Stimulated activated CD8-positive, alpha-beta memory T cell treated with anti-CD3 and anti-CD28 coated beads, Interleukin-7, amount 100 ng/mL, for 4 hours (primary cell): ENCODE measurements at places on chromosomes 3 and 15.

- no peak for DNase-seq
Measured at GRCh38 chr15:84976746-84977345, 4.8 kb upstream of the PDE8A start.

DNA sequence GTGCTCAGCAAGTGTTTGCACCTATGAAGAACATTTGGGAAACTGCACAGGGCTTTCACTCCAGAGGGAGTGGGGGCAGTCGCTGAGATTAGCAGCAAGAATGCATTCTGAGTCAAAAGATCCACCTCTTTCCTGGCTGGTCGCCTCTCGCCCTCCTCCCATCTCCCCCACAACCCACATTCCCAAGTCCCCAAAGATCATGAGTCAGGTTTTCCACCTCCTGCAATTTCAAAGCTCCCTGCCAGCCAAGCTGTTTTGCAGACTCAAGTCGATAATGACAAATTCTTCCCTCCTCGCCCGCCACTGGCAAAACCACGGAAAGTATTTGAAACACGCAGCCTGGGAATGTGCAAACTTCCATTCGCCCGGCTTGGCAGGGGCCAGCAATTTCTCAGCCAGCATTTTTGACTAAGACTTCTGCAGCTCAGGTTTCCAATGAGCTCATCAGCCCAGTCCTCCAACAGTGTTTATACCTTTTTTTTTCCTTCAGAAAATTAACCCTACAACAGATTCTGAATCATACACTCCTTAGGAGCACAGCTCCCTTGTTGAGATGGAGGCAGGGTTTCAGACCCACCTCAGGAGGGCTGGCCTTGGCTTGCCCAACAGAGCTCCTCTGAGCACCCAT lies 181.4 kb downstream of the SMAD6 start:
- no peak for DNase-seq

DNA sequence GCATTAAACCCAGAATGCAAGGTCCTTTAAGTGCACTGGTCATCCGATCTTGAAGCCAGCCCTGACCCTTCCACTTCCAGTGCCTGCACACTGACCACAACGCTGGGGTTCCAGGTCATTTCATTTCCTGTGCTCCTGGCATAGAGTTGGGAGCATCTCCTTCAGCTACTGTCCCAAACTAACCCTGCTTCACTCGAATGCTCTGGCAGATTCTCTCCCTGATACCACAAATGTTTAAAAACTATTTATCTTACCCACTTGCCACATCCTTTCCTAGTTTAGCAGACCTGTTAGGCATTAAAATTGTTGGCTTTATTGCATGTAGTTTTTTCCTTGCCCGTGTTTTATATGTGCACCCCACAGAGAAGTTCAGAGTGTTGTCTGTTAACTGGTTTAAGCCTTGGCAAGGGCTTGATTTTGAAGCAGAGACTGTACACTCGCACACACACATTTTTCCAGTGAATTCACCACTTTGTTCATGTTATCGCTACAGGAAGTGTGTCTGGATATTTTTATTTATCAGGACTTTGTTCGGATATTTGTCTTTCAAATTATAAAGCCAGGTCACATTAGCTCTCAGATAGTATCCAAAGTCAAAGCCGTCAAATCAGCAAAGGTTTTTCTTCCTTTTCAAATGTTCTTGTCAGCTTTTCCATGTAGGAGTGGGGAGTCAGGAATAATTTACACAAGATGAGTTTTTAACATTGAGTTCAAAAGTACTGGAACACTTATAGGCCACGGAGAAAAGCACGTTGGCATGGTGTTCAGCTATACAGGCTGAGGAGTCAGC lies 77.3 kb downstream of the ABI3BP start:
- DNase-seq: no peak

GRCh38 chr15:74397239-74398068 lies 30.0 kb upstream of the CYP11A1 start:
- DNase-seq: no peak

DNA sequence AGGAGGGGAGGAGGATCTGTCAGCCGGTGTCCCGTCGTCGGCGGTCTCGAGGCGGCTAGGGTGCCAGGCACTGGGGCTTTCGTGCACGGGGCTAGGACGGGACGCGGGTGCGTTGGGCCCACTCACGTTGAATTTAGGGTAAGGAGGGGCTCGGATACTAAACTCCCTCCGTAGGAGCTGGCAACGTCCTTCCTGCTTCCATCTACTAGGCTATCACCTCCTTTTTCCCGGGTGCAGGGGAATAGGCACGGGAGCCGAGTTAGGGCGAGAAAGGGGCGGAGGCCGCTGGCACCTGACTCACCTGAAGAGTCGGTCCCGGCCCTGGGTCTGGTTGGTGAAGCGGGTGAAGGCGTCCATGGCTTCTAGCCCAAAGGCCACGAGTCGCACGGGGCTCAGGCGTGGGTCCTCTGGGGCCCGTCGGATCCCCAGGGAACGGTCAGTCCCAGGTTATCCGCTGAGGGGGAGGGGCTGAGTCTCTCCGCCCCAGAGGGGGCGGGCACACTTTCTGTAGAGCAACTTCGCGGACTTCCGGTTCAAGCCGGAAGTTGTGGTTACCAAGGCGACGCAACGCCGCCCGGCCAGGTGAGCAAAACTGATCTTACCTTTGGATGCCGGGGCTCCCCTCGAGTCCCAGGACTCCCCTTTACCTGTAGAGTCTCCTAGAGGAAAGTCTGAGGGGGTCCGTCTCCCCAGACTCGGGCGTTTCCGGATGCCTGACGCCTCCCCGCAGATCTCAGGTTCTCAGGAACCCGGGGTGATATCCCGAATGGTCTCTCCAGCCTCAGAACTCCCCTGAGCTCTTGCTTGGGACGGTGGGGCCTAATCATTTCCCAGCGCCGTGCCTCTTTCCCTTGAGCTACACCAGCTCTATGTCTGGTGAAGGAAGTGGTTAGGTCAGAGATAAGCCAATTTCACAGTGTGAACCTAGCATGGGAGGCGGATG lies at the start of the genes PEX11A and WDR93:
TSS of gene PEX11A (minus strand) at position 479 of the 943 bp plus-strand sequence. CDS start at position 357, 122 bp downstream.
TSS of gene WDR93 (plus strand) at position 536 of the 943 bp plus-strand sequence. CDS start 10,936 bp downstream, outside the sequence.
- peak; percentile 60 for DNase-seq

- no peak for DNase-seq
Measured at GRCh38 chr3:113825090-113825489, 13.5 kb upstream of the GRAMD1C start.

GRCh38 chr3:15283702-15284101 lies 48.7 kb downstream of the SH3BP5 start:
- no peak for DNase-seq

- no peak for DNase-seq
Measured at GRCh38 chr3:143302638-143303171, 183.1 kb downstream of the CHST2 start.
